Kidney (tissue), 22 donors: ENCODE measurements at places on chromosomes 5 and 9. TPM values are rescaled to one million over a fixed set of nuclear protein-coding genes. Genes with fewer than 3 reads are reported as not detected.

MZB1 gene
- 1.2 TPM for polyA plus RNA-seq

PCDHGA3 gene
- polyA plus RNA-seq = 0.22 TPM

RORB gene
- polyA plus RNA-seq = 0.11 TPM

ZNF474 gene
- polyA plus RNA-seq = not detected

SYNPO gene
- polyA plus RNA-seq = 46.3 TPM

IRX2 gene
- 11.7 TPM for polyA plus RNA-seq

TMEM171 gene
- 17.7 TPM for polyA plus RNA-seq
